Fibroblast of skin of right biceps (primary cell): ENCODE measurements at places on chromosomes 5 and 9.

GRCh38 chr9:69319324-69320025, 5.5 kb upstream of the ENTREP1 start:
- DNase-seq: no peak

- DNase-seq: peak; percentile 2
These were observed 22.9 kb upstream of the HMGCS1 start for GRCh38 chr5:43336159-43336558.

DNA sequence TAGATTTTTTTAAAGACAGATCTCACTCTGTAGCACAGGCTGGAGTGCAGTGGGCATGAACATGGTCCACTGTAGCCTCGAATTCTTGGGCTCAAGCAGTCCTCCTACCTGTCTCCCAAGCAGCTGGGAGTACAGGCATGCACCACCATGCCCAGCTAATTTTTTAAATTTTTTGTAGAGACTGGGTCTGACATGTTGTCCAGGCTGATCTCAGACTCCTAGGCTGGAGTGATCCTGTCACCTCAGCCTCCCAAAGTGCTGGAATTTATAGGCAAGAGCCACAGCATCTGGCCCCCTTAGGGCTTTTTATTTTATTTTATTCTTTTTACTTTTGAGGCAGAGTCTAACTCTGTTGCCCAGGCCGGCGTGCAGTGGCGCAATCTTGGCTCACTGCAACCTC, 56.4 kb downstream of the NSD1 start:
- DNase-seq: no peak

GRCh38 chr5:137341831-137342230, 157.3 kb downstream of the SPOCK1 start:
- DNase-seq: no peak

DNA sequence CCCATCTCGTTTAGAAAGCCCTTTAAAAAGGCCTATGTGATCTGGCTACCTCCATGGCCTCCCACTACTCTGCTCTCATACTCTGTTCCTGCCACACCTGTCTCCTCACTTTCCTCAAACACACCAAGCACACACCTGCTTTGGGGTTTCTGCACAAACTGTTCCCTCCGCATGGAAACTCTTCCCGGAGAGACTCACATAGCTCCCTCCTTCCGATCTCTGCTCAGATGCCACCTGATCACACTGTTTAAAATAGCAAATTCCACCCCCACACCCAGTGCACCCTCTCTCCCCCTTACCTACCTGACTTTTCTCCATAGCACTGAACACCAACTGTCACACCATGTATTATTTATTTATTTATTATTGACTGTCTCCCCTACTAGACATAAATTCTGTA, 84.0 kb upstream of the NR4A3 start:
- DNase-seq: no peak

DNA sequence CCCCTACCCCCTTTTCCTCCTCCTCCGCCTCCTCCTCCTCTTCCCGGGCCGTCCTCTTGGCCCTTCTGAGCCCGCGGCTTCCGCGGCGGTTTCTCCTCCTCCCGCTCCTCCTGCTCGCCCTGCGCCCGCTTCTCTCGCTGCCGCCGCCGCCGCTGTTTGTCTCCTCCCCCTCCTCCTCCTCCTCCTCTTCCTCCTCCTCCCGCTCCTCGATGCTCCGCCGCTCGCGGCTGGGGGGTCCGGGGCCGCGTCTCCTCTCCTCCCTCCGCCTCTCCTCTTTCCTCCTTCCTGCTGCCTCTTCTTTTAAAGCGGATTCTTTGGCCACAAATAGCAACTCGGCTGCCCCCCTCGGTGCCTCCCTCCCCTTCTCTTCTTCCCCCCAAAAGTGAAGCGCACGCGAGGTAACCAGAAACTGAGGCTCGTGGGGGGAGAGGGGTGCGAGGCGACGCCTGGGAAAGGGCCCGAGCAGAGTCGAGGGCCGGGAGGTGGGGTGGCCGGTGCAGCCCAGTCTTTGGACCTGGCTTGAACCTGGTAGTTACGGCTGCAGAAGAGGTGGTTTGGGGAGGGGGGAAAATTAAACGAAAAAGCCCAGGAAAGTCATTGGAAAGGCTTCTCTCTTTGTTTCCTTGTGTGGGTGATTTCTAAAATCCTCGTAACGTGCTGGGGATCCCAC, 1058.5 kb upstream of the DMAC1 start:
- DNase-seq: peak; percentile 76

- DNase-seq: peak; percentile 80
These were observed 252.8 kb downstream of the MAST4 start for GRCh38 chr5:66848749-66849641.

DNA sequence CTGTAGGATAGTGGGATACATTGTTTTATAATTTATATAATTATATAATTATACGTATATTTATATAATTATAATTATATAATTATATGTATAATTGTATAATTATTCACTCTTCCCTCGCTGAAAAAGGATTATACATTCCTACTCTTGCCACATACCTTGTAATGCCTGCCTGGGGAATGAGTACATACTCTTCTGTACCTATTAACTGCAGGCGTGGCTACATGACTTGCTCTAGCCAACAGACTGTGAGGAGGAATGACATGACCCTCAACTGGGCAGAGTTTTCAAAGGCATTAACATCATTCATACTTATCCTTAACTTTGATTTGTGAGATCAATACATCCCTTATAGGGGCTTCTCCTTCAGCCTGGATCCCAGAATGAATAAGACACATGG, 19.1 kb downstream of the ERMP1 start:
- no peak for DNase-seq

GRCh38 chr9:135613946-135614805, 25.2 kb downstream of the GLT6D1 start:
- no peak for DNase-seq

DNA sequence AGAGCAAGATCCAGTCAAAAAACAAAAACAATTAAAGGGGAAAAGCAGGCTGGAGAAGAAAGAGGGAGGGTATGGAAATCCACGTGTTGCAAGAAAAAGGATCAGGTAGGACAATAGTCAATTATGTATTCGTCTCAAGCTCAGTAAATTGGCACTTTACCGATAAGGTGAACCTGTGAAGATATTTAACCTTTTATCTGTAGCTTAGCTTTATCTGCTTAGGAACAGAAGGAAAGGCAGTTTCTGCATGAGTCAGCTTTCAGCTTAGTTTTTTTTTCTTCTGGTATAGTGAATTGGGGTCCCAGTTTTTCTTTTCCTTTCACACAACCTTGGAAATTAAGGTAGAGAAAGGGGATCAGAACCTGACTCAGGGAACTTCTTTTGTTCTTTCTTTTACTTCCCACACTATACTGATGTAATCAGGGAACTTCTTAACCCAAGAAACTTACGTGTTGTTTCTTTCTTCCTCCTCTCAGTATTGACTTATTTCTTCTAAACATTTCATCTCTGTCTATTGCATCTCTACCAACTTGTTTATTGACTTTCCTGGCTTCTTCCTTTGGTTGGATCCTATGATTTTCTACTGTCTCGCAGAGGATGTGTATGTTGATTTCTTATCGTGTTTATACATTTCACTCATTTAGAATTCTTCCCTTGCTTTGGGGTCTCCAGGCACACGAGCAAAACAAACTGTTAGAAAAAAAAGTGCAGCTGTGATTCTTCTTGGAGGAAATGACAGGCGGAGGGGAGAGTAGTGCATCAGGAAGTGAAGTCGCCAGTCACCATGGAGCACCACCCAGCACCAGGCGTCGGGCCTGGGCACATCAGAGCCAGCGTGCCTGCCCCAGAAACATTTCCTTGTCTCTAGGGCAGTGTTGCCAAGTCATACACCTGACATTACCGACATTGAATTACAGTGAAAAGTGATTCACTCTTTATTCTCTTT, 123.0 kb upstream of the LHFPL2 start:
- DNase-seq: no peak
